ENCODE measurements at places on chromosomes 12 and 14.

GRCh38 chr12:105352052-105352451 lies 21.6 kb downstream of the C12orf75 start:
- DNase-seq: no peak

DNA sequence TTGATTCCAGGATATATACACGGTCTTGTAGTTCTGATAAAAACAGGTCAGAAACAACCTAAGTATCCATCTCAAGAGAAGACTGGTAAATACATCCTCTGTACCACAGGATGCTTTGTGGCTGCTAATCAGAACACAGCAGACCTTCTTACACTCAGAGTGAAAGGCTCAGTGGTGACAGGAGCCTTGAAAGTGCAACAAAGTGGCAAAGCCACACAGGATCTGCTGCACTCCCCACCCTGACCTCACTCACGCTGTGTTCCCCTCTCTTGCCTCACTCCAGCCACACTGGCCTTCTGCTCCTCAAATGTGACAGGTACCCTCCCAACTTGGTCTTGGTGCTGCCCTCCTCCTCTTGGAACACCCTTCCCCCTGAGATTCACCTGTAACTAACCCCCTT lies 98.1 kb upstream of the GRIP1 start:
- DNase-seq: no peak

- no peak for DNase-seq
Observed at GRCh38 chr12:122207391-122207790, 3.9 kb downstream of the B3GNT4 start.

GRCh38 chr12:65651060-65651459 lies 173.2 kb upstream of the HMGA2 start:
- no peak for DNase-seq

DNA sequence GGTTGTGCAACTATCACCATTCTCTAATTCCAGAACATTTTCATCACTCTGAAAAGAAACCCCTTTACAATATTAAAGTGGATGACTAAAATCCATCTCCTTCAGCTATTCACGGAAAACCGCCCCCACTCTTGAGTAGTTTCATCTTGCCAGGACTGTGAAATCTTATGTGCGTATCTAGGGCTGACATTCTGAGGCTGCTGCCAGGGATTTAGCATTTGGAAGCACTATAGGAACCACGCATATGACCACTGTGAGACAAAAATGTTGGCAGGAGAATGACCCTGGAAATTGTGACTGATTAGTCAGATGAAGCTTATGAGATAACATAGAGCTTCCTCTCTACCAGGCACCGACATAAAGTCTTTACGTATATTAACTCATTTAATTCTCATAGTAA lies 305.2 kb upstream of the PDE3A start:
- DNase-seq: no peak

DNA sequence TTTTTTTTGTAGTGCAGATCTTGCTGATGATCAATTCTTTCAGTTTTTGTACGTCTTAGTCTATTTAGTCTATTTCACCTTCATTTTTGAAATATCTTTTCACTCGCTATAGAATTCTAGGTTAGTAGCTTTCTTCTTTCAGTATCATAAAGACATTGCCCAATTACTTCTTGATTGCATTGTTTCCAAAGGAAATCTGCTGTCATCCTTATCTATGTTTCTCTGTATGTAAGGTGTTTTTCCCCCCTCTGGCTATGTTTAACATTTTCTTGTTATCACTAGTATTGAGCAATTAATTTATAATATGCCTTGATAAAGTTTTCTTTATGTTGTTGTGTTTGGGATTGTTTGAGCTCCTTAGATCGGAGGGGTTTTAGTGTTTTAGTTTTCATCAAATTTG lies 171.9 kb downstream of the BMP4 start:
- no peak for DNase-seq

GRCh38 chr12:15179672-15180071 lies 41.5 kb downstream of the RERG start:
- no peak for DNase-seq

- no peak for DNase-seq
Observed at GRCh38 chr12:58310809-58311622, 369.6 kb downstream of the ATP23 start.

GRCh38 chr12:10027311-10027710 lies 3.2 kb upstream of the CLEC9A start:
- no peak for DNase-seq

DNA sequence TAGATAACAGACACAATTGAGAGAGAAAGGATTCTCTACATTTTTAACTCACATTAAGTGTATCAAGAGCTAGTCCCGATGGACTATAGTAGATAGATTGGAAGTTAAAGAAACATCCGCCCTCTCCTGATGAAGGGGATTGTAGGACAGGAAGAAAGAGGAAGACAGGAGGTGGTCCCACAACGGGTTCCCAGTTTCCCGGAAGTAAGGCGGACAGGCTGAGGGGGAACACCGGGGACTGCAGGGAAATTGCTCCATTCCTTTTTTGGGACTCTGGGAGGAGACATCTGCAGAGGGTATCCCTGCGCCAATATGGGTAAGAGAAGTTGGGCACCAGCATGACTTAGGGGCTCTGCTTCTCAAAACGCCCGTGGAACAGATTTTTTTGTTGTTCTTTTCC lies 177.5 kb upstream of the ATF7IP start:
- DNase-seq: no peak

GRCh38 chr12:13911756-13912554 lies 69.4 kb downstream of the GRIN2B start:
- no peak for DNase-seq

- no peak for DNase-seq
Observed at GRCh38 chr12:74424778-74425177, 112.9 kb upstream of the ATXN7L3B start.

- no peak for DNase-seq
Observed at GRCh38 chr12:47717046-47717442, 8.2 kb downstream of the ENDOU start.

DNA sequence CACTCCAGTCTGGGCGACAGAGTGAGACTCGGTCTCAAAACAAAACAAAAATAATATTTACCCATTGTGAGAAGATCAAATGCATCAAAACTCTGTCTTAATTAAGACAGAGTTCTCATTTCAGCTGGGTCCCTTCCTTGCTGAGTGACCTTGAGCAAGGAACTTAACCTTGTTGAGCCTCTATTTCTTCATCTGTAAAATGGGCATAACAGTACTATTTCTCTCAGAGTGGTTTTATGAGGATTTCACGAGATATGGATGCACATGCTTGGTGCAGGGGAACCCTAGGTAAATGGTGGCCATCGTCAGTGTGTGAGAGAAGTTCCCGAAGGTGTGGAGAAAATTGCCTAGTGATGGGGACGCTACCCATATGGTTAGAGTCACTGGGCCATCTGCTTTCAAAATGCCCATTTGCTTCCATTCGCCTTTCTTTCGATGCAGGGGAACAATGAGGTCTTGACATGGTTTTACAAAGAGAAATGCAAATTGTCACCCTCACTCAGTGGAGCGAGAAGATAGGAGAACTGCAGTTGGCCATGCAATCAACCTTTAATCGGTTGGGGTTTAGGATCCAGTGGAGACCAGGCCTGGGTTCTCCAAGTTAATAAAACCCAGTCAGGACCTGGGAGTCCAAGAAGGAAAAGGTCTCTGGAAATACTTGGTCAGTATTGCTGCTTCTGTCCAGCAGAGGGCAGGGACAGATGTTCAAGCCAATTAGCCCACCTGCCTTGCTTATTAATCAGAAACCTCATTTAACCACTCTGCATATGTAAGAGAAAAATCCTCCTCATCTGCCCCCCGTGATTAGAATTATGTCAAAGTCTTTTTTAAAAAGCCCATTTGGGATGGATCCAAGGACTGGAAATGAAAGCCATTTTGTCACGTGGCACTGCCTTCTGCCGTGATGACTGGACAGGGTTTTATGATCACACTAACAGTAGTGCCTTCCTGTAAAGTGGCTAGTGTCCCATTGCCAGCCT lies 37.2 kb downstream of the CFAP251 start:
- no peak for DNase-seq

DNA sequence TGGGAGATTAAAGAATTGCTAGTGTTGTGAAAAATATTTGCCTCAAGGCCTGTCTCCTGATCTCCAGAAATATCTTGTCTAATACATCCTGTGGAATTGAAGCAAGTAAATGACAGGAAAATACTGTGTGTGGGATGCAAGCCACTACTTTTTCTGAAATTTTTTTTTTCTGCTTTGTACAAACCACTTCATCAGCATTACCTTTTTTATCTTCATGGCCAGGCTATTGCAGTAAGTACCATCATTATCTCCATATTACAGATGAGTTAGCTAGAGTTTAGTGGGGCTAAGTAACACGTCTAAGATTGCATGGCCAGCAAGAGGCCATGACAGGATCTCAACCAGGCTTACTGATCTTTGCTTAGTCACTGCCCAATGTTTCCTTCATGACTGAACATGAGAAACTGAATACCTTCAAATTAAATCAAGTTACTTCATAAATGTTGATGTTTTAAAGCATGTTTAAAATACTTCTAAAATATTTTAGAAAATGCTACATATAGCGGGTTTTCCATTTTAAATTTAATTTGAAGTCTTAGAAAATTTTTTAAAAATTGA lies 273.7 kb downstream of the SLC6A15 start:
- no peak for DNase-seq

DNA sequence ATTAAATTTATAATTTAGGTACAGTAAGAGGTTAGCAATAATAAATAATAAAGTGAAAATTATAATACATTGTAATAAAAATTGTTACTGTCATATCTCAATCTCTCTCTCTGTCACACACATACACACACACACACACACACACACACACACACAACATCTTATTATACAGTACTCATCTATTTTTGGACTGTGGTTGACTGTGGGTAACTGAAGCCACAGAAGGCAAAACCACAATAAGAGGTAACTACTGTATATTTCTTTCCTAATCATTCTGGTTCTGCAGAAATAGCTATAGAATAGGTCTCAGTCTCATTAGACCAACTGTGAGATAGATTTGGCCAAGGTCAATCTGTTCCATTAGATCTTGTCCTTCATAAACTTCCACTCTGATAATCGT lies 33.1 kb upstream of the PTPRO start:
- DNase-seq: no peak
